ENCODE measurements at places on chromosomes 2 and 18. TPM values are rescaled to one million over a fixed set of nuclear protein-coding genes. Genes with fewer than 3 reads are reported as not detected.

GRCh38 chr2:241063587-241063986 lies 38.5 kb downstream of the MTERF4 start:
- no peak for DNase-seq
- no peak overlapping the region for H3K4me3 ChIP-seq
- H3K36me3 ChIP-seq = no peaks in the 10 kb centered on the region
- H3K27me3 ChIP-seq = peaks cover 21% of the 10 kb centered on the region
- no peaks in the 10 kb centered on the region for H3K4me1 ChIP-seq

DNA sequence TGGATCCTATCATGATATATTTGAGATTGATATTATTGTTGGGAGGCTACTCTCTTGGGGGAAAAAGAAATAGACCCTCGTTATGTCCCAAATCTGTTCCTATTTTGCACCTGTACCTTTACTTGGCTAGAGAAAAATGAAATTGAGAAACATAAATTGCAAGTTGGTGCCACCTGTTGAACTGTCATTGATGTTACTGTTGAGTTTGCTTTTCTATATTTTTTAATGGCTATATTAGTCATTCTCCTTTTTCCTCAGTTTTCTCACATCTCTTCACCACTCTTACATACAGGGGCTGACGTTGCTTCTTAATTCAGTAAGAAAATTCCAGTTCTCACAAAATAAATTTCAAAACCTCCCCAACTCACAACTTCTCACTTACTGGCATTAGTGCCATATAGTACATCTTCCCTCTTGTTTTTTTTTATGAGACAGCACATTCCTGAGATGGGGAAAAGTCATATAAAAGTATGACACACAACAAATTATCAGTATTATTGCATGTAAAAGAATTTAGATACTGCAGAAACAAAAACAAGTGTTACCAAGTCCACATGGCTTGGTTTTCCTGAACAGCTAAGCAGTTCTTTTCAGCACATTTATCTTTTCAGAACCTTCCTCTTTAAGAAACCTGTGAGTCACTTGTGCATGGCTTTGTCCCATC lies 348.3 kb upstream of the DSEL start:
- H3K36me3 ChIP-seq = peaks cover 9% of the 10 kb centered on the region
- peak; percentile 90 for DNase-seq
- H3K4me3 ChIP-seq = peak overlapping the region; percentile 30
- peaks cover 74% of the 10 kb centered on the region for H3K4me1 ChIP-seq

The C2orf76 gene
- 8.7 TPM for total RNA-seq

The RANBP2 gene
- total RNA-seq = 67.1 TPM

DNA sequence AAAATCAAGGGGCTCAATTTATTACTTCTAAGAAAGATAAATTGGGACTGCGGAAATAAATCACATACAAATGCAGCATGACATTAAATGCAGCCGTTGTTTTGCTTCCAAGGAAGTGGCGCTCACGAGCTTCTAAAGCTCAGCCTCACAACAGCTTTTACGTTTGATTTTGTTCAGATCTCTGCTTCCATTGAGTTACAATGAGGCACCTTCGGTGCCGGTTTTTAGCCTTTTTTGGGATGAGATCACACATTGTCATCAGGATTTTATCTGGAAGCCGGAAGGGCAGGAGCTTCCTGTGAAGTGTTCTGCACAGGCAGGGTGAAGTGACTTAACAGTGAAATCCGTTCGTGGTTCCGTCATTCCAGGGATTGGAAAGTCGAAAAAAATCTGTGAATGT lies 209.8 kb downstream of the DCDC2C start:
- no peak overlapping the region for H3K27ac ChIP-seq
- DNase-seq = no peak
- H3K36me3 ChIP-seq = 0 out of 2 replicates have a peak, but pooled peaks cover 6% of the 10 kb centered on the region
- no peaks in the 10 kb centered on the region for H3K4me1 ChIP-seq

The FSHR gene
- total RNA-seq = not detected

GRCh38 chr18:7363338-7363737 lies 132.4 kb downstream of the LRRC30 start:
- H3K4me3 ChIP-seq = no peak overlapping the region
- no peaks in the 10 kb centered on the region for H3K4me1 ChIP-seq
- H3K36me3 ChIP-seq = no peaks in the 10 kb centered on the region
- H3K27ac ChIP-seq = no peak overlapping the region

GRCh38 chr2:152632736-152633135 lies 84.5 kb downstream of the PRPF40A start:
- no peak for DNase-seq
- peaks cover 6% of the 10 kb centered on the region for H3K4me1 ChIP-seq
- no peaks in the 10 kb centered on the region for H3K36me3 ChIP-seq

The SETBP1 gene
- total RNA-seq = 0.31 TPM

- H3K27me3 ChIP-seq = no peaks in the 10 kb centered on the region
- no peaks in the 10 kb centered on the region for H3K36me3 ChIP-seq
- no peak for DNase-seq
- no peak overlapping the region for H3K27ac ChIP-seq
- no peak overlapping the region for H3K4me3 ChIP-seq
Observed at GRCh38 chr2:159297042-159297707, 10.7 kb upstream of the WDSUB1 start.

DNA sequence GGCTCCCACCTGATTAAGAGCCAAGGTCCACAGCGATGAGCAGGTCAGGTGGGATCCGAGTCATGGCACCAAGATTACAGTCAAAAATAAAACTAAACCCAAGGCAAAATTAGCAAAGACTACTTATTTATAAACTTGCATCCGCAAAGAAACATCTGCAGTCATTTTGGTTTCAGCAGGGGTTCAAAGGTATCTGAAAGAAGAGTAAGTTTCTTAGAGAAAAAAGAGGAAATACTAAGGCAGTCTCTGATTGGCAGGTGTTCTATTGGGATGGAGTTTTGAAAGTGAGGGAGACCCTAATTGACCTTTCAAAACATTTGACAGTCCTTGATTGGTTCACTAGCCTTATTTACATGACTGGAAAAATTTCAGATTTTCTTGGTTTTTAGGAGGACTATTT lies 11.0 kb upstream of the PLB1 start:
- no peak for DNase-seq
- peaks cover 20% of the 10 kb centered on the region for H3K27me3 ChIP-seq

The SERPINB5 gene
- total RNA-seq = not detected

- no peak overlapping the region for H3K27ac ChIP-seq
- no peaks in the 10 kb centered on the region for H3K36me3 ChIP-seq
- no peak overlapping the region for H3K4me3 ChIP-seq
- H3K4me1 ChIP-seq = no peaks in the 10 kb centered on the region
Observed at GRCh38 chr18:54530285-54530684, 60.8 kb upstream of the DYNAP start.

- H3K36me3 ChIP-seq = no peaks in the 10 kb centered on the region
- DNase-seq = no peak
- H3K27ac ChIP-seq = no peak overlapping the region
- H3K4me3 ChIP-seq = no peak overlapping the region
- no peaks in the 10 kb centered on the region for H3K4me1 ChIP-seq
Observed at GRCh38 chr2:206463685-206464084, 20.4 kb downstream of the ADAM23 start.

Data from HFFc6 (cell line).